GM12892 (cell line): ENCODE measurements at places on chromosomes 1 and 21.
A peak's percentile ranks its signal among the peaks of the same experiment; 100 is the strongest.

- no peak for DNase-seq
Measured at GRCh38 chr1:14034506-14034905, 334.5 kb downstream of the PRDM2 start.

- DNase-seq: no peak
Measured at GRCh38 chr1:150888727-150889126, 1.8 kb downstream of the CTXND2 start.

DNA sequence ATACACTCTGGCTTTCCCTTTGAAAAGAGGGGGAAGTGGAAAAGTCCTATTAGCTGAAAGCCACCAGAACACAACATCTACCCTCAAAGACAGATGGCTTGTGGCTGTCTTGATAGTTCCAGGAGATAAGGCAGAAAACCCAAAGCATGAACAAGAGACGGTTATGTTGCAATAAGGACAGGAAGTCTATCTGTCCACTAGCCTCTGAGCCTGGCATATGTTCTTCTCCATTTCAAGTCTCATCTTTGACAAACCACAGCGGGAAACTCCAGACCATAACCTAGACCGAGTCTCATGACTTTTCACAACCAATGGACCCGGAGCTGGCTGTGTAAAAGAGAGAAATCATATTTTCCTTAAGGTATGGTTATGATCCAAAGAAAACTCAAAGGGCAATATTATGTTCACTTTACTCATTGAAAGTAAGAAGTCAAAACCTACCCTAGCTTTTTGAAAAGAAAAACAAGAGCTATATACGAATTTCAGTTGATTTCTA lies 33.8 kb downstream of the DUSP10 start:
- DNase-seq: peak; percentile 20

GRCh38 chr1:53455364-53455991 lies 3.7 kb upstream of the DMRTB1 start:
- DNase-seq: no peak

DNA sequence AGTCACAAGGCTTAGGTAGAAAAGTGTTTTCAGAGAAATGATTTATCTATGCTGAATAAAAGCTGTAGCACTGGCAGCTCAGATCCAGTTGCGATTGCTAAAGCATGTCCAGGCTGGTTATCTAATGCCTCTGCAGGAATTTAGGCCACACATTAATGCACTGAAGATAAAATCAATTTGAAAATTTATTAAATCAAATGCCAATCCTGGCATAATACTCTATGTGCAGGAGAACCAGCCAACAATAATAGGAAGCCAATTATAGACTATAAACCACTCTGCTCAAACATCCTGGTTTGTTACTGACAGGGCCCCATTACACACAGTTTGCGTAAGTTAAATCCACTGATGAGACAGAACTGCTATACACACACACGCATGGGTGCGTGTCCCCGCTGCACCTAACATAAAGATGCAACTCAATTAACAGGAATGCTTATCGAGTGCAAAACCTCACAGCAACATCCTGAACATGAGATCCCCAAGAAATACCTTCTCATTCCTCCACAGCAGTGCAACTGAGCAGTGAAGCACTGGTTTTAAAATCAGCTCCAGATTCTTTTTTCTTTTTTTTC lies 40.6 kb downstream of the PTP4A2 start:
- DNase-seq: no peak

DNA sequence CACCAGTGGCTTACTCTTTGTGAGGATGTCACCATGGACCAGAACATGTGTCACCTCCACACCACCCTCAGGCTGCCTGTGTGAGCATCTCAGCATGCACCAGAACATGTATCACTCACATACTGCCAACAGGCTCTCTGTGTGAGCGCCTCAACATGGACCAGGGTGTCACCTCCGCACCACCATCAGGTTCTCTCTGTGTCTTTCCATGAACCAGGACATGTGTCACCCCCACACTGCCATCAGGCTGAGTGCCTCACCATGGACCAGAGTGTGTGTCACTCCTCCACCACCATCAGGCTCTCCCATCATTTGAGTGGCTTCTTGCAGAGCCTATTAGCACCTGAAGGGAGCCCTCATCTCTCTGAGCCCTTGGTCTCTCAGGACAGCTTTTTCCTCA lies 125.2 kb downstream of the ZNF648 start:
- DNase-seq: no peak

DNA sequence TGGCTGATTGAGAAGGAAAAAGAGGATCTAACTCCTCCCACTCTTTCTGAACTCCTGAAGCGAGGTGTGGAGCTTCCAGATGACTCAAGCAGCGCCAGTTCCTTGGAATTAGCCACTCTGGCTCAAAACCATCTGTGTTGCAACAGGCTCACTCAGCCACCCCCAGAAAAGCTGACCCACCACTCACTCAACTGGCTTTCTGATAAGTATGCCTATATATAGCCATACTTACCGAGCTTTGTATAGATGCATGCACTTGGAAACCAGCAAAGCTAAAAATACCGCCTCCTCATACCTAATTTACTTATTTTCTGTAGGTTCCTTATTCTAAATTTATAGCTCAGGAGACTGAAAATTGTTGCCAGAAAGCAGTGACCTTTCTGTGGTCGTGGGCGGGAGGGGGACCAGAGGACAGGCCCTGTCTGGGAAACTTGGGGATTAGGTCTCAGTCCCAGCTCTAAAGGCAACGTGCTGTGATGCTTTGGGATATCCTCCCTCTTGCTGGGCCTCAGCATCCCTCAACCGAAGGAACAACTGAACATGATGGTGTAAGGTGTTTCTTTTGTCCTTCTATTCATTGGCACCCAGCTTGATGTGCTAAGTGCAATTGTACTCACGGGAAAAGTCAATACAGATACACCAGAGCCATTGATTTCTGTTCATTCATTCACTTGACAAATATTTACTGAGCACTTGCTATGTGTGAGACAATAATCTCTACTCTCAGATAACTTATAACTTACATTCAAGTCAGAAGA lies 65.7 kb downstream of the NENF start:
- no peak for DNase-seq

- DNase-seq: no peak
Measured at GRCh38 chr1:224623310-224623714, 7.2 kb downstream of the CNIH3 start.
